ENCODE measurements at places on chromosomes 7 and 10. TPM values are rescaled to one million over a fixed set of nuclear protein-coding genes. Genes with fewer than 3 reads are reported as not detected.

TMEM139 gene
- not detected for total RNA-seq

CPA5 gene
- total RNA-seq, result not detected

ADCY1 gene
- 0.30 TPM for total RNA-seq

DRGX gene
- not detected for total RNA-seq

LRWD1 gene
- 21.1 TPM for total RNA-seq

PGAM2 gene
- not detected for total RNA-seq

CNPY1 gene
- total RNA-seq, result not detected

SHH gene
- total RNA-seq, result not detected

OR9A2 gene
- total RNA-seq, result not detected

CLRN3 gene
- total RNA-seq, result not detected

OPN1SW gene
- total RNA-seq, result not detected

PRXL2A gene
- 19.6 TPM for total RNA-seq

PAX4 gene
- not detected for total RNA-seq

TMEM270 gene
- not detected for total RNA-seq

PNLIPRP1 gene
- total RNA-seq, result not detected

NUDT13 gene
- 0.30 TPM for total RNA-seq

STAM gene
- total RNA-seq, result 22.3 TPM

SPDYE8 gene
- total RNA-seq, result not detected

MRLN gene
- not detected for total RNA-seq

NDUFB2 gene
- total RNA-seq, result 116 TPM

ASB15 gene
- not detected for total RNA-seq

NCF1 gene
- total RNA-seq, result not detected

UPF2 gene
- total RNA-seq, result 14.8 TPM

ASAH2 gene
- 2.3 TPM for total RNA-seq

PTF1A gene
- total RNA-seq, result not detected

Measured in smooth muscle cell of the umbilical artery (primary cell).